ENCODE measurements at places on chromosomes 3 and 15.
A peak's percentile ranks its signal among the peaks of the same experiment; 100 is the strongest.

DNA sequence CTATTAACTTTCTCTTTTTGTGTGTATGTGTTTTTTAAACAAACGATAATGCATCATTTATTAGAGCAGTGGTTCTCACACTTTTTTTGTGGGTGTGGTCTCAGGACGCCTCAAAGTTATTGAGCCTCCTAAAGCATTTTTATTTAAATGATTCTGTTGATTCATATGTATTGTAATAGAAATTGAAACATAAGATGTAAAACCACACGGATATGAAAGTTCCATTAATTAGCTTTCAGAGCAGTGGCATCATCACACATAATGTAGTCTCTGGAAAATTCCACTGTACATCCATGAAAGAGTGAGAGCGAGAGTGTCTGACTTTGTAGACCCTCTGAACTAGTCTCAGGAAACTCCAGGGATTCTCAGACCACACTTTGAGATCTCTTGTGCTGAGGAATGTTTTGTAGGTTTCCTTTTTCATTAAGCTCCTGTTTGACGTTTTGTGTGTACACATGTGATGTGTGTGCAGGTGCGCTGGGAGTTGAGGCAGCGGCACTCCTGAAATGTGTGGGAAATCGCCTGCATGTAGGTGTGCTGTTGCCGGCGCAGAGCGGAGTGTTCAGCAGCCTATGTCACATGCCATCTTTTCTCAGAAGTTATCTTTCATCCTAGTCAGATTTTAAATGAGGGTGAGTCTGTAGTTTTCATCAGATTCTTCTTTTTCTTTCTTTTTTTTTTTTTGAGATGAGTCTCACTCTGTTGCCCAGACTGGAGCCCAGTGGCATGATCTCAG lies 5.3 kb upstream of the TRAK1 start:
- no peak for DNase-seq

DNA sequence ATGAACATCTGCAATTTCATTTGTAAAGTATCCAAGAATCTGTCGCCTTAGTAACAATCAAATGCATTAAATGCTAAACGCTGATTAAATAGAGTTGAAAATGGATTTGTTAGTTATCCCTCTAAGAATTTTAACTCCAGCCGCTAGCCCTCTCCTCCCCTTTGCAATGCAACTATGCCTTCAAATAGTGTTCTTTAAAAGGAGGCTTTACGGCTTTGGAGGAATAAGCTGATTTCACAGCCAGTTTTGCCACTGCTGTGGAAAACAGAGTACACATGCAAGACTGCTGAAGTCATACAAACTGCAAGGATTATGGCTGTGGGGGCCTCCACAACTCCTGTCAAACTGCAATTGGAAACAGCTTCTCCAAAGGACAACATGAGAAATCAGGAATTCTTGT lies 89.2 kb downstream of the CERS3 start:
- DNase-seq: no peak

GRCh38 chr3:19399836-19400235 lies 251.5 kb downstream of the KCNH8 start:
- DNase-seq: no peak

DNA sequence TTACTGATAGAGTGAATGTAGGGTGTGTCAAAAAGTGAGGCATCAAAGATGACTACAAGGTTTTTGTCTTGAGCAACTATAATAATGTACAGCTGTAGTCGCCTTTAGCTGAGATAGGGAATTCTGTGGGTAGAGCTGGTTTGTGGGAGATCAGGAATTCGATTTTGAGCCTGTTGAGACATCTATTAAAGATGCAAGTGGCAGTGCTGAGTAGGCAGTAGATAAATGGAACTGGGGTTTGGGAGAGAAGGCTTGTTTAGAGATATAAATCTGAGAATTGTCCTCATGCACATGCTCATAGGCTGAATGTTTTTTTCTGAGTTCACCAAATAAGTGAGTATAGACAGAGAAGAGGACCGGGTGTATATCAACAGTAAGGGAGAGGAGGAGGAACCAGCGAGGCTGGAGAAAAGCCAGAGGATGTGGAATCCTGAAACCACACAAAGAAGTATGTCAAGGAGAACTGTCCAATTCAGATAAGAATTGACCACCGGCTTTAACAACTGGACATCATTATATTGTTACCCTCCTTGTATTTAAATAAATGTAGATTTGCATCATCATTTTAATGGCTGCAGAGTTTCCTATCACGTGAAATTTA lies 146.0 kb upstream of the TNIK start:
- DNase-seq: no peak

GRCh38 chr3:196651819-196652218 lies 12.3 kb downstream of the NRROS start:
- DNase-seq: no peak

DNA sequence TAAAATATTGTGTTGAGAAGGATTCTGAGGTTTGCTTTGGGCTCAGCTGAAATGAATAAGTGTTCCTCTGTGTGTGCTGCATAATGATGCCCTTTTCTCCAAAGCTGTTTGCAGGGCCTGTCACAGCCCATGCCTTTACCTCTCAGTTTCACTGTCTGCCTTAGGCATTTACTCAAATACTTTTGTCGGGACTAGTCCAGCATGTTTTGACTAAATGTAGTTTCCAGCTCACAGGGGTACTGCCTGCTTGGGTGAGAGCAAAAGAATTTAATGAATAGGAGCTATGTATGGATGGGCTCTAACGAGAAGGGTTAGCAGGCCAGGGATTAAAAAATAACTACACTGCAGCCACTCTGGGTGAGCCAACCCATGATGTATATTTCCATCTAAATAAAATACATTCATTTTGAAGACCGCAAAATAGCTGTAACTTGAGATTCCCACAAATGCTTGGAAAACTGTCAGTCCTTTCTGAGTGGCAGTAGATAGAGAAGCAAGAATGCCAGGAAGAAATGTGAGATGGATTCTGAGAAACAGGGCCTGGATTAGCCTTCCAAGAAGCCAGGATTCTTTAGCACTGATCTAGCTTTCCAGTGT lies 549.2 kb upstream of the TBL1XR1 start:
- no peak for DNase-seq

DNA sequence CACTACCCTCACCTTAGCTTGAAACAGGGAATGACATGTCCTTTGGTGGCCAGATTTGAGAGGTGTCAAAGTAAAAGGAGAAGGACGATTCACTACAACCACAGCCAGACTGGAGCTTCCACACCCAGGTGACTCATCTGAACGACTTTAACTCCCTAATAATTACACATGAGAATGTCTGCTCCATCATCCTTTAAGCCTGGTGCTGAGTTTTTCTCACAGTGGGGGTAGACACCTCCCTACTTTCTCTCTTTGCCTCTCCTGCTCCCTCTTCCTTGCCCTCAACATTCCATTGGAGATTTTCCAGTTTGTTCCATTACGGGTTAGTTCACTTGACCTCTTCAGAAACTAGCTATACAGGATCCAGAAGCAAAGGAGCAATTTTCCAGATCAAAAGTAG lies 154.3 kb upstream of the BHLHE40 start:
- no peak for DNase-seq

GRCh38 chr15:66789029-66790025 lies 87.3 kb downstream of the SMAD6 start:
- DNase-seq: no peak

DNA sequence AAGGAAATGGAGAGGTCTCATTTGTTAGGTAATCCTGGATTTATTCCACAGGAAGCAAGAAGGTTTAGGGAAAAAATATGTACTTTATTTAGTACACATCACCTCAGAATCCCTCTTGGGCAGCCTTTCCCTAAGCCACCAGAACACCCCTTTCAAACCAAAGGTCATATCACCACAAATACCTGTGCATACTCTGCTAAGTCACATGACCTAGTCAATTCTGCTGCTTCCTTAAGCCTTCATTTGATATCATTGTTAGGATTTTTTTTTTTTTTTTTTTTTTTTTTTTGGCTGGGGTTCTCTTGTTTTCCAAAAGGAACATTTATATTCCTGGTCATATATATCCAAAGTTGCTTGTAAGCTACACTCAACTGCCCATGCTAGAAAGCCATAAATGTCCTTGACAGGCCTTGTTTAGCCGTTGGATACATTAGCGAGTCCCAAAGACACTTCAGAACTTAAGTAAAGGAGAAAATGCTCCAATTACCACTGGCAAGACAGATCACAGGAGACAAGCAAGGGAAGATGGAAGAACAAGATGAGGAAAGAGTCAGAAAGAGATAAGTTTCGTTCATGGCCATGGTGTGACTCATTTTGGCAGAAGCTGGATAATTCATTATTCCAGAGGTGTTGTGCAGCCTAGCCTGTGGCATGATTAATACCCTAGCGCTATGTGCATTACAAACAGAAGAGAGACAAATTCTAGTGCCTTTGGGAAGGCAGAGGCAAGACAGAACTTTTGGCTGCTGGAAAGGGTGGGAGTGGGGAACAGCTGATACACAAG lies 155.6 kb upstream of the SLC2A2 start:
- DNase-seq: no peak

DNA sequence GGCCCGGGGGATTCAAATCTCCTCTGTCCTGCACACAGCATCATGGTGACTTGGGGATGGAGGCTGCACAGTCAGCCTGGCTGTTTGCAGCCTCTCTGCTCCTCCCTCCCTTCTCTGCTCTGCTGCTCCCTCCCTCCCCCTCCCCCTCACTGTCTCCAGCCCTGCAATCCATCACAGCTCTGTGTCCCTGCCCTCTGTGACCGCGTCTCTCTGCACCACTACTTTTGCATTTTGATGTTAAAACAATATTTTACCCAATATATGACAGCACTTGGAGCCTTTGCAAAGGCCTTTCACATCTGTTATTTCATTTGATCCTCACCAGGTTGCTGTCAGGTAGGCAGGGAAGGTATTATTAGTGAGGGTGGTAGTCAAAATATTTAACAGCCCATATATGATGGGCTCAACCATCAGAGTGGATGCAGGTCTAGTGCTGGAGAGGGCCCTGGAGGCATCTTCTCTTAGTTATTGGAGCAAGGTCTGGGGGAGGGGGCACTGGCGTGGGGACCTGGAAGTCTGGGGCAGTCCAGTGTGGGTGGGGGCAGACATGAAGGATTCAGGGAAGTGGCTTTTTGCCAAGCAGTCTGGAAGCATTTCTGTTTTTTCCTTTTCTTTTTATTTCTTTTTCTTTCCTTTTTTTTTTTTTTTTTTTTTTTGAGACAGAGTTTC lies 16.3 kb upstream of the VPS8 start:
- DNase-seq: no peak

GRCh38 chr3:138594150-138594934 lies at the start of gene CEP70:
CEP70 (minus strand) TSS chr3:138594260; CDS start chr3:138572927, 21,333 bp downstream.
- peak; percentile 81 for DNase-seq

DNA sequence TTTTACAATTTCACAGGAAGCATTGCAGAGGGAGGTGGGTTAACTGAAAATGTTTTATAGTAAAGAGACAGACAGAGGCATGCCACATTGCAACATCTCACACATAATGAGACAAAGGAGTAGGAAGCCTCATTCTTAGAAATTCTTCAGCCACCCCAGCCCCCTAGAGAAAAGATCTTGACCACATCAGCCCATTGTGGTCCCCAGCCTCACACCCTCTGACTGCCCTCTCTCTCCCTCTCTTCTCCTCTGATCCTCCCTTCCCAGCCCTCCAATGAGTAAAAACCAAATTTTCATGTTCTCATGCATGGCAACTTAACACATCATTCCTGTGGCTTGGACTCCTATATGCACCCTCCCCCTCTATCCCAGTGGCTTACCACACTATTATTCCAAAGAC lies 174.1 kb downstream of the UACA start:
- no peak for DNase-seq

GRCh38 chr3:194204042-194204987 lies 68.4 kb downstream of the HES1 start:
- peak; percentile 24 for DNase-seq

GRCh38 chr3:193452338-193452737 lies 73.8 kb upstream of the ATP13A5 start:
- DNase-seq: no peak

DNA sequence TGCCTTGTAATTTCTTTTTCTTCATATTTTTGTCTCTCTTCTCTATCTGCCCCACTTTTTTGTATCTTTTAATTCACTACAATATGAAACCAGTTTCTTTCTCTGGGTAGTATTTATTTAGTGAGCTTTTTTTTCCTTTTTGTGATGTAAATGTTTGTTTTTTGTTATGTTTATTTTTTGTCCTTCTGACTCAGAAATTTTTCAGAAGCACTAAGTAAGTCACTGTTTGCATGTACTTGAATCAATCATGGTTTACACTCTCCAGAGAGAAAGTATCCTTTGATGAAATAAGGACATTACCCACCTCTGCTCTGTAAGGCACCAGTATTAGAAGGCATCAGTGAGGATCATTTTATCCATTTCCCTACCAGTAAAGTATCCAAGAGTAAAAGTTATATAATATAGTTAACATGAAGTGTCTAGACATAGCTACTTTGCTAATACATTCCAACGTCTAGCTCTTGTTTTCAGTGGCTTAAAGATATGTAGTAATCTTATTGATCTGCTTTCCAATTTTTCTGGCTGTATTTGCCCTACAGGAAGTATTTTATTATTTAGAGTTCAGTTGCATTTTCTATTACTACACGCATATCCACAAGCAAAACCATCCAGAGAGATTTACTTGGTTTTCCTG lies 25.4 kb downstream of the FILIP1L start:
- no peak for DNase-seq

DNA sequence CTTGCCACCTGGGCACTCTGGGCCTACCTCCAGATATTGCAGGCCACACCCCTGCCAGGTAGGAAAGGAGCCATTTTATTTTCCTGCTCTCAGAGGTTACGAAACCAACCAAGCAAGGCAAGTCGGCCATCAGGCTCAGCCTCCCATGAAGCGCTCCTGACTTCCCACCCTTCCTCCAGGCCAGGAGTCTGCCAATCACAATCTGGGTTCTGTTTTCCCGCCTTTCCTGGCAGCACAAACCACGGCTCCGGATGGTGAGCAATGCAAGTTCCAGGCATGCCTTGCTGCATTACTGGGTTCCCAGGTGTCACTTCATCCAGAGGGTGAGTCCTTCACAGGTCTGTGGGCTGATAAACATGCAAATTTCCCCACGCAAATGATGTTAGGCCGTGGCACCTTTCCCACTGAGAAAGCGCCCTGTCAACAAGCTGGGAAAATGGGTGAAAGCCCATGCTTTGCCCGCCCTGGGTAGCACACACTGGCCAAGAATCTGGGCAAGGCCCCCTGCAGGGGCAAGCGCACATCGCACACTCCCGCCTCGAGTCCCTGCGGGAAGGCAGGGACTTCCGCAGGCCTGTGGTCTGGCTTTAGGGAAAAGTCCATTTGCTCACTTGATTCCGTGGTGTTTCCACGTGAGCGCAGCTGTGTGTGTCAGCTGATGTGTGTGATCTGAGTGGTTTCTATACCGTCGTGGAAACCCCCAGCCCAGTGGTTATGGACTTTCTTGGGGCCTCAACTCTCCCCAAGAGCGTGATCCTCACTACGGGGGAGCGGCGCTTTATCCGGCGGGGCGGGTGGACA lies 61.6 kb upstream of the RYK start:
- DNase-seq: no peak

GRCh38 chr3:149619136-149619535 lies 38.7 kb downstream of the WWTR1 start:
- no peak for DNase-seq

DNA sequence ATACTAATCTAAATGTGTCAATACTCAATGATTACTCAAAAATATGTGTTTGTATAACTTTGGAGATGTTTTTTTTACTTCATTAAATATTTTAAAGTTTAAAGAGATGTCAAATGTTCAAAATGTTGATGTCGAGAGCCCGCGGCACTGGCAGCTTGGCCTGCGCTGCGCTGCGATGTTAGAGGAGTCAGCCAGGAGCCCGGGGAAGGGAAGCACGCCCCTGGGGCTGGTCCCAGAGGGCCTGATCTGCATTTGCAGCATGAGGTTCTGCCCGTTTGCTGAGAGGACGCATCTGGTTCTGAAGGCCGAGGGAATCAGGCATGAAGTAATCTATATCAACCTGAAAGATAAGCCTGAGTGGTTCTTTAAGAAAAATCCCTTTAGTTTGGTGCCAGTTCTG lies 66.4 kb upstream of the ATP2C1 start:
- DNase-seq: no peak

Measured in germinal center (tissue), 1 donor.